ENCODE measurements at places on chromosomes 1 and 21. TPM values are rescaled to one million over a fixed set of nuclear protein-coding genes. Genes with fewer than 3 reads are reported as not detected.

AJAP1 gene
- 9.5 TPM for total RNA-seq

TSPEAR gene
- 0.59 TPM for total RNA-seq

KRTAP20-2 gene
- not detected for total RNA-seq

SPRR2E gene
- not detected for total RNA-seq

C1orf115 gene
- total RNA-seq = 19.0 TPM

TNFSF4 gene
- total RNA-seq = 0.58 TPM

TCEA3 gene
- 9.2 TPM for total RNA-seq

ZYG11A gene
- 0.31 TPM for total RNA-seq

AADACL3 gene
- total RNA-seq = not detected

SPATA17 gene
- total RNA-seq = 7.2 TPM

GRCh38 chr1:169941982-169942830, 48.5 kb upstream of the SCYL3 start:
- H3K27me3 ChIP-seq = no peaks in the 10 kb centered on the region
- DNase-seq = no peak
- H3K27ac ChIP-seq = peak overlapping the region; percentile 9
- H3K36me3 ChIP-seq = no peaks in the 10 kb centered on the region
- H3K4me1 ChIP-seq = peaks cover 13% of the 10 kb centered on the region

GRCh38 chr1:167641786-167642500, 11.9 kb downstream of the RCSD1 start:
- H3K4me3 ChIP-seq = no peak overlapping the region
- DNase-seq = no peak
- peaks cover 7% of the 10 kb centered on the region for H3K27me3 ChIP-seq
- no peaks in the 10 kb centered on the region for H3K36me3 ChIP-seq
- H3K4me1 ChIP-seq = peaks cover 3% of the 10 kb centered on the region
- no peak overlapping the region for H3K27ac ChIP-seq

GRCh38 chr1:12127206-12127810, 39.5 kb upstream of the TNFRSF1B start:
- no peak overlapping the region for H3K27ac ChIP-seq
- DNase-seq = no peak
- no peaks in the 10 kb centered on the region for H3K36me3 ChIP-seq
- H3K4me1 ChIP-seq = peaks cover 10% of the 10 kb centered on the region

DNA sequence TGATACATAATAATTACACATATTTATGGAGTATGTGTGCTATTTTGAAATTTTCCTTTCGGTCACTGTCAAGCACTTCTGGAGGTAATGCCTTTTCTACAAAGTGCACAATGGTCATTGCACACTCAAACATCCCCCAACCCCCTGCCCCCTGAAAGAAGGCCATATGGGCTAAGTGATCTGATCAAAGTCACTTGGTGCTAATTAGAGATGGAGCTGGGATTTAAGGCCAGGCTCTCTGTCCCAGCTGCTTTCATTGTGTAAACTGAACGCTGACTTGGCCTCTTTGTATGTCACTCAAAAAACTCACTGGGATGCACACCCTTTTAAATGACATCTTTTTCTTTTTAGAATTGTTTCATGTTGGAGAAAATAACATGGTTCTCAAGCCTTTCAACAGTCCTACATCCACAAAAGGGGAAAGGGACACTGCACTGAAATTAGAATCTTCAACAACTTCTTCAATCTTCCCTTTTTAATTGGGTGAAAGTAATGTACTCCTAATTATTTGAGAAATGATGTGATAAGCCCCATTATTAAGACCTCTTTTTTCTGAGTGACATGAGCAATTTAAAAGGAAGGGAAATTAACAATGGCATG, 149.2 kb downstream of the ST6GALNAC5 start:
- no peaks in the 10 kb centered on the region for H3K36me3 ChIP-seq
- no peak for DNase-seq
- H3K4me1 ChIP-seq = peaks cover 18% of the 10 kb centered on the region

DNA sequence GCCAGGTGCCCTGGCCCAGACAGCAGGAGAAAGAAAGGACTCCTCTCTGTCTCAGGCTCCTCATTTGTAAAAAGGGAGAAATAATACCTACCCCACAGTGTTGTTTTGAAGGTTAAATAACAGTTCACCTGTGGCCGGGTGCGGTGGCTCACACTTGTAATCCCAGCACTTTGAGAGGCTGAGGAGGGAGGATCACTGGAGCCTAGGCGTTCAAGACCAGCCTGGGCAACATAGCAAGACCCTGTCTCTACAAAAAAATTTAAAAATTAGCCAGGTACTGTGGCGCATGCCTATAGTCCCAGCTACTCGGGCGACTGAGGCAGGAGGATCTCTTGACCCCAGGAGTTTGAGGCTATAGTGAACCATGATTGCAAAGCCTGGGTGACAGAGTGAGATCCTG, 2.5 kb upstream of the TMEM200B start:
- peaks cover 12% of the 10 kb centered on the region for H3K27me3 ChIP-seq
- H3K4me3 ChIP-seq = peak overlapping the region; percentile 88
- no peaks in the 10 kb centered on the region for H3K36me3 ChIP-seq
- no peak for DNase-seq
- H3K4me1 ChIP-seq = peaks cover 14% of the 10 kb centered on the region
- H3K27ac ChIP-seq = peak overlapping the region; percentile 92

GRCh38 chr1:215114154-215114933, 31.8 kb downstream of the KCNK2 start:
- H3K4me1 ChIP-seq = peaks cover 4% of the 10 kb centered on the region
- peak overlapping the region; percentile 71 for H3K27ac ChIP-seq
- H3K36me3 ChIP-seq = peaks cover 2% of the 10 kb centered on the region
- no peaks in the 10 kb centered on the region for H3K27me3 ChIP-seq
- DNase-seq = no peak

- H3K4me3 ChIP-seq = no peak overlapping the region
- DNase-seq = no peak
- no peaks in the 10 kb centered on the region for H3K36me3 ChIP-seq
- no peak overlapping the region for H3K27ac ChIP-seq
Measured at GRCh38 chr1:7644086-7644485, 127.0 kb upstream of the VAMP3 start.

DNA sequence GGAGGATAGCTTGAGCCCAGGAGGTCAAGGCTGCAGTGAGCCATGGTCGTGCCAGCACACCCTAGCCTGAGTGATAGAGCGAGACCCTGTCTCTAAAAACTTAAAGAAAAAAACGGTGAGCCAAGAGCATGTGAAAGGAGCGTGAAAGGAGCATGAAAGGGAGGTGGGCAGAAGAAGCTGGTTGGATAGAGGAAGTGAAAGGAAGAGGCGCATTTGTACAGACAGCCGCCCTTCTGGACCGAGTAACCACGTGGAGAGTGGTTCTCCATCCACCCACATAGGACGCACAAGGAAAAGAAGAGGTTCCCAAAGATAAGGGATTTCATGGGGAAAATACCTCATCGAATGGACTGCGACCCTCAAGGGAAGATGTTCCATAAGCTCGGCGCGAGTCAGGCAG, 60.4 kb upstream of the IFNAR2 start:
- H3K4me3 ChIP-seq = no peak overlapping the region
- DNase-seq = no peak
- H3K4me1 ChIP-seq = no peaks in the 10 kb centered on the region
- no peaks in the 10 kb centered on the region for H3K36me3 ChIP-seq
- H3K27ac ChIP-seq = no peak overlapping the region
- H3K27me3 ChIP-seq = peaks cover 61% of the 10 kb centered on the region

DNA sequence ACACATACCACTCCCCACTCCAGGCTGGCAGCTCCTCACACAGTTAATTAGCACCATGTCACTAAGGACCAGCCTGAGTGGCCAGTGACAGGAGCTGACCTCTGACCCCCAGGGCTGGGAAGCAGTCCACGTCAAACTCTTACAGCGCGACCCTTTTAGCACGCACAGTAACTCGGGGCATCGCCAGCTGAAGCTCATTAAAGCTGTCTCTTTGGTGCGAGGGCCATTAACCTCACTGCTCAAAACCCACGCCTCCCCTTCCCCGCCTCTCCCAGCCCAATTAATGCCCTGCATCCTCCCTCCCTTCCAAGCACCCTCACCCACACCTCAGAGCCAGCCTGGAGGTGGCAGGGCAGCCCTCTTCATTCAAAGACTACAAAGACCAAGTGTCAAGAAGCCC, 31.7 kb downstream of the DMAP1 start:
- H3K27me3 ChIP-seq = no peaks in the 10 kb centered on the region
- H3K36me3 ChIP-seq = peaks cover 35% of the 10 kb centered on the region
- no peak overlapping the region for H3K4me3 ChIP-seq
- H3K4me1 ChIP-seq = peaks cover 43% of the 10 kb centered on the region

DNA sequence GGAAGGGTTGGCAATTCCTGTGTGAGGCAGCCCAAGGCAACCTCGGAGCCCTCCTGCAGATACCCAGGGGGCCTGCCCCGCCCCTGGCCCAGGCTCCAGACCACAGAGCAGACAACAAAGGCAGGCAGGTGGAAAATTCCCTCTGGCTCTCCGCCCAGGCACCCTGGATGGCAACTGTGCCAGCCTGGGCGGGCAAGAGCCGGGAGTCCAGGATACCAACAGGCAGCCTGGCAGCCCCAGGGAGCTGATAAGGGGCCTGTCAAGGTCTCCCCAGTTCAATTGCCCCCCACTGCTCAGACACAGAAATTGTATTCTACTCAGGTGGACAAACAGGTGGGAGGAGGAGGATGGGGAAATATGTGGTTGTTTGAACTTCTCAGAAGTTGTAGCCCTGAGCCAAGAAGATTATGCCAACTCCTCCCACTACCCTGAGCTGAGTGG, 15.4 kb upstream of the GPR37L1 start:
- H3K4me1 ChIP-seq = peaks cover 32% of the 10 kb centered on the region
- no peak for DNase-seq
- no peak overlapping the region for H3K4me3 ChIP-seq
- H3K27me3 ChIP-seq = no peaks in the 10 kb centered on the region
- H3K27ac ChIP-seq = peak overlapping the region; percentile 100

- no peak for DNase-seq
- peaks cover 4% of the 10 kb centered on the region for H3K4me1 ChIP-seq
- no peaks in the 10 kb centered on the region for H3K27me3 ChIP-seq
- H3K4me3 ChIP-seq = no peak overlapping the region
- H3K27ac ChIP-seq = no peak overlapping the region
- no peaks in the 10 kb centered on the region for H3K36me3 ChIP-seq
Measured at GRCh38 chr1:58162952-58163550, 383.5 kb downstream of the OMA1 start.

GRCh38 chr1:114298008-114298407, 144.3 kb upstream of the SYT6 start:
- no peak overlapping the region for H3K4me3 ChIP-seq
- peaks cover 4% of the 10 kb centered on the region for H3K4me1 ChIP-seq
- no peak overlapping the region for H3K27ac ChIP-seq
- DNase-seq = no peak
- H3K27me3 ChIP-seq = peaks cover 18% of the 10 kb centered on the region

DNA sequence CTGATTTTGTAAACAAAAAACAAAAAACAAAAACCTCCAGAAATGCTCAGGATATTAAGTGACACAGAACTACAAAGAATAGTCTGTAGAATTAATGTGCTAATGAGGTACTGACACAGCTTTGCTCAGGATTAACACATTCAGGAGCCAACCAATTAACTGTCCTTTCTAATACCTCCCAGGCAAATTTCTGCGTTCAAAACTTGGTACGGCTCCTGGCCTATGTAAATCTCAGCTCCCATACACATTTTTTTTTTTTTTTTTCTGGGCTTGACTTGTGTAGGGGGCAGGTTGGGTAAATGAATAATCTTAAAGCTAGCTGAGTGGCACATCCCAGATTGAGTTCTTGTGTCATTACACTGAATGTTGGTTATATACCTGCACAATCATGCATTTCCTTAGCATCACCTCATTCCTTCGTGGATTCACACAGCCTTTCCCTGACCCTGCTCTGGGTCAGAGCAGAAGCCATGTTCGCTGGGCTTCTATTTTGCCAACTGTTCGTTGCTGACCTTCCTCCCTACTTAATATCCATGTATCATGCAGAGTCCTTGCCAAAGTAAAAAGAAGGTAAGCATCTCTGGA, 12.6 kb upstream of the IER5 start:
- H3K4me3 ChIP-seq = no peak overlapping the region
- peaks cover 5% of the 10 kb centered on the region for H3K27me3 ChIP-seq
- H3K27ac ChIP-seq = no peak overlapping the region
- DNase-seq = no peak
- H3K4me1 ChIP-seq = peaks cover 15% of the 10 kb centered on the region

GRCh38 chr1:82319546-82319945, 518.8 kb downstream of the ADGRL2 start:
- H3K4me1 ChIP-seq = peaks cover 3% of the 10 kb centered on the region
- no peaks in the 10 kb centered on the region for H3K36me3 ChIP-seq
- H3K27ac ChIP-seq = no peak overlapping the region
- DNase-seq = no peak

All from type B pancreatic cell (in vitro differentiated cells).